Brain pericyte (primary cell): ENCODE measurements at places on chromosomes 7 and 10.

GRCh38 chr10:125624800-125625199 lies 58.2 kb downstream of the TEX36 start:
- DNase-seq, result no peak

DNA sequence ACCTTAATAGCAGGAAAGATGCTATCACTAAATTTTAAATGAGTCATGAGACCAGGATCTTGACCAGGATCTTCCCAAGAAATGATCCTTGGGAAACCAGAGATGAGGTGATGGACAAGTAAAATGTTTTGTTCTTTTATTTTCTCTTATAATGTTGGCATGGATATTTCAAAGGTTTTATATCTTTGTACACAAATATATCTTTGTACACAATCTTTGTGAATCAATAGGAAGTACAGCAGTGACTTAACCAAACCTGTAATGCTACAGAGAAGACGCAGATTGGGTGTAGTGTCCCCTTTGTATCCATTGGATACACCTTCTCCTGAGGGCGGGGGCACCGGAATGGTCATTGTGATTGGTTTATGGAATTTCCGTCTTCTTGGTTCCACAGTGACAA lies 180.1 kb upstream of the CCDC6 start:
- DNase-seq, result no peak

- DNase-seq, result no peak
Observed at GRCh38 chr7:106112972-106113421, 885 bp upstream of the SYPL1 start.

DNA sequence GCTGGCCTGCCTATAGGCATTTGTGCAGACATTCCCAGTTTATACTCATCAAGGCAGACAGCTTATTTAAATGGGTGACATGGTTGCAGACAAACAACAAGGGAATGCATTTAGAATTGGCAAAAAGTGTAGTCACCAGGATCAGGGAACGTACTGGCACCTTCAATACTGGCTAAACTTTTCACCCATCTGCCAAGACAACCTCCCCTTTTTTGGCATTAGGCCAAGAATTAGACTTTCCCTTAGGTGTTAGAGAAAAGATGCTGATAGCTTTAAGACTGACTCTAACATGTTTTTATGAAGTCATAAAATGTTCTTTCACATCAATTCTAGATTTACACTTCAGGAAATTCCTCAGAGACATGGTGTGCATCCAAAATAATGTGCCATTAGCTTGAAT lies 365.9 kb downstream of the PHTF2 start:
- DNase-seq, result no peak

- DNase-seq, result no peak
Observed at GRCh38 chr10:24119896-24120295, 89.0 kb upstream of the KIAA1217 start.

- no peak for DNase-seq
Observed at GRCh38 chr7:44757311-44757710, 8.7 kb downstream of the ZMIZ2 start.

GRCh38 chr7:13989126-13989948 lies at the start of gene ETV1:
Gene ETV1, minus strand, starts transcription at chr7:13989666. Its CDS starts 614 bp downstream, at chr7:13989052.
- DNase-seq, result no peak
